Ascending aorta (tissue), 2 donors: ENCODE measurements at places on chromosomes 7 and 10. TPM values are rescaled to one million over a fixed set of nuclear protein-coding genes. Genes with fewer than 3 reads are reported as not detected.

ASZ1 gene
- not detected for total RNA-seq

GSTO2 gene
- not detected for total RNA-seq

ZNF775 gene
- total RNA-seq = 17.1 TPM

GRCh38 chr7:152588350-152588749 lies 87.6 kb downstream of the XRCC2 start:
- no peak for DNase-seq

DNA sequence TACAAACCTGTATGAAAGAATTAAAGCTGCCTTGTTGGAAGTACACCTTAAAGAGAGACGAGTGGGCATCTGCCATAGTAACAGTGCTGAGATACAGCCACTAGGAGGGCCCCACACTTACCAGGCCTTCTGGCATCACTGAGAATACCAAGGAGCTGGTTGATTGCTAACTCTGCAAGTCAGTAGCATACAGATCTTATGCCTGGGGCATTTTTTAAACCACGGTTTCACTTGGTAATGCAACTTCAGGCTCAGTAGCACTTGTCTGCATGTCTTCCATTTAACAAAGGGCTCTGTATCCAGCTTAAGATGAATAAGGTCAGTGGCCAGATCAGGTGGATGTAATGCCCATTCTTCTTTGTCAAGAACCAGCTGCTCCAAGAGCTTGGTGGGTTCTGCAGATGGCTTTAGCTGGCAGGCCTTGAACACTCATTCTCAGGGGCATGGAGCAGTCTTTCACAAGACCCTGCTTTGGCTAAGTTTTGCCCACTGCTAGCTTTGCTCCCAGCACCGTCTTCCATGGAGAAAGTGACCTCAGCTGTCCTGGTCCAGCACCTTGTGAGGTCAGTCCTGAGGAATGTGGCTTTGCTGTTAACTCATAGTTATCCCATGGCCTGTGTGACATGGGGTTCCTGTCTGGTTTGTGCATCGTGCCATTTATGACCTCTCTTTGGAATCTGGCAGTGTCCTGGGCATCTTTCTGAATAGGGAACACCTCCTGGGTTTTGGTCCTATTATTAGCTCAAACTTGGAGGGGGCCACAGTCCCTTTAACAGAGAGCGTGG lies 68.1 kb downstream of the BMPER start:
- no peak for DNase-seq

GRCh38 chr10:72812753-72813430 lies 80.6 kb upstream of the OIT3 start:
- no peak for DNase-seq

DNA sequence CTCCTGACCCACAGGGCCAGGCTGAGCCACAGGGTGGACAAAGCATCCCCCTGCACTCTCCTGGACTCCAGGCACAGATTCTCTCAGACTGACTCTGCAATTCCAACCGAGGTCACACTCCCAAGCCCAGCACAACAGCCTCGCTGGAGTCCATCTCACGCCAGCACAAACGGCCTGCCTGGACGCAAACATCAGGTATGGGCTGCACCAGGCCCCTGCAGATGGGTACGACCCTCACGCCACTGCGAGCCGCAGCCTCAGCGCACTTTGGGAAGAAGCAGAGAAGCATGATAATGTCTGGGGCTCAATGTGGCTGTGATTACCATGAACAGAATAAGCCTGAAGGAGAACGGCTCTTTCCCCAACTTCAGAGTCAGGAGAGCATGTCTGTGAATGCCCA lies 66.4 kb upstream of the CFAP46 start:
- DNase-seq = no peak
